ENCODE measurements at places on chromosomes 5 and 9.

DNA sequence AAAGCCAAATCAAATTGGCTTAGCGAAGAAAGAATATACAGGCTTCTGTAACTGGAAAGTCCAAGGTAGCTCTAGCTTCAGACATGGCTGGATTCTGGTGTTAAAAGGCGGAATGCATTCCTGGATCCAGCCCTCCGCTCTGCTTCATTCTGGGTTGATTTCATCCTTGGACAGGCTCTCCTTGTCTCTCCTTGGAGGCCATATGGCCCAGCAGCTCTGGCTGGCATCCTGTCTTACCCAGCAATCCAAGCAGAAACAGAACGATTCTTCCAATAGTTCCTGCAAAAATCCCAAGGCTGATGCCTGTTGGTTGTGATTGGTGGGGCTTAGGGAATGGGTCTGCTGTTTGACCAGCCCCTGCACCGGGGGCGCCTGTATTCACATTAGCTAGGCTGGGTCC lies 37.0 kb upstream of the SAP30L start:
- DNase-seq: no peak

GRCh38 chr9:117375956-117376355 lies 38.9 kb downstream of the ASTN2 start:
- DNase-seq: no peak

DNA sequence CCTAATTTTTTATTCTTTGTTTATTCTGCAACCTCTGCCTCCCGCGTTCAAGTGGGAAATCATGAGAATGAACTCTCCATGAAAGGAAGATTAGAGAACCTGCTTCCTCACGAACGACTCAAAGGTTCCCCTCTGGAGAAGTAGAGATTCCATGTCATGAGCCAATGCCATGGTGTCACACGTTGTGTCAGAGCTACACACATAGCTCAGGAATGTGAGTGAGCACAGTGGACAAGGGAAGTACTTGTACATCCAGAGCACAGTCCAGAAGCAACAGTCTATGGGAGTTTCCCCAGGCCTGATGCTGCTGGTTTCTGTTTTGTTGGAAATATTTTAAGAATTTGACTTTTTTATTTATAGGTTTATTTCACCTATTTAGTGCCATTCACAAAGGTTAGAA lies 26.8 kb upstream of the PPP2CA start:
- no peak for DNase-seq

DNA sequence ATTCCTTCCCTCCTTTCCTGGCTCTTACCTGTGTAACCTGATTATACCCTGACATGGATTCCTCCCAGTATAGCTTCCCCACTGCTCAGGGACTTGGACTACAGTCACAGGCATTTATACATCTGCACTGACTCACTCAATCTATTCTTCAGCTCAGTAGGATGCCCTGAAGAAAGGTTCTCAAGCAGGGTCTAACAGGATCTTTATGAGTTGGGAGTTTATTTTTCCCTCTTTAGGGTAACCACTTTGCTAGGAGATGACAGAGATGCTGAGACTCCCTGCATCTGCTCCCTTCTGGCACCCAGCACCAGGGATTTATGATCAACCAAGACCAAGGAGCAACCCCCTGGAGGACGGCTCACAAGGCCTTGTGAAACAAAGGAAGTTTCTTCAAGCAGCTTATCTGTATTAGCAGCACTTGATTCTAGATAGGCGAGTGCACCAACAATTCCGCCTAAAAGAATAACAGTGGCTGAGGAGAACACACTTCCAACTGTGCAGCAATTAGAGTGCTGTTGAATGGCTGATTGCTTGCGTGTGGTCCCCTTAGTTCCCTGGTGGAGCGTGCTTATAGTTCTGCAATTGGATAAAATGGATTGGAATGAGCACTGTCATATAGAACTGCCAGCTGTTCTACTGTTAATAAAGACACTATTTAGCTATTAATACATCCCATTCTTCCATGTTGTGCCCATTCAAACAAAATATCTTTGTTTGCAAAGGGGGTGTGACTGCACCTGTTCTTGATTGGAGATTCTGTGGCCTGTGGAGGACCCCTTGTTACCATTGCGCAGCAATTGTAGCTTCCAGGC lies 482.6 kb downstream of the ZNF608 start:
- DNase-seq: no peak

DNA sequence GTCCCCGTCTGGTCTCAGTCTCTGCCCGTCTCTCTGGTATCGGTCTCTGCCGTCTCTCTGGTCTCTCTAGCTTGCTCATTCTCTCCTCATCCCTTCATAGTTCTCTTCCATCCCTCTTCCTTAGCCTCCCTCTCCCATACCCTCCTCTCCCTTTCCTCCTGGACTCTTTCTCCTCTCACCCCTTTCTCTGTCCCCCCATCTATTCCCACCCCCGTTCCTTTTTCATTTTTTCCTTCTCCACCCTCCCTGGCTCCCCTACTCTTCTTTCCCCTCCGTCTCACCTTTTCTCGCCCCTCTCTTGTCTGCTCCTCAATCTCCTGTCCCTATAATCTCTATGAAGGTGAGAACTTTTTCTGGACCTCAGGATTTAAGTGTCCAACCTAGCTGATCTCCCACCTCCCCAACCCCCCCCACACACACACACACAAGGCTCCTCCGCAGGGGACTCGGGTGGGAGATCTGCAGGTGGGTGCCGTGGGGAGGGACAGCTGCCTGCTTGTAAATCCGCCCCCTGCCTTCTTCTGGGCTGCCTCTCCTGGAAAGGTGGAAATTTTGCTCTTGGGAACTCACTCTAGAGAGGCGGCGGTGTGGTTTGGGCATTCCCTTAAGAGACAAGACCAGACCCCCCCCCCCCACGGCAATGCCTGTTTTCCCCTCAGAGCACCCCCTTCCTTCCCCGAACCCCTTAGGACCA lies 953 bp downstream of the UBE2QL1 start:
- DNase-seq: no peak

DNA sequence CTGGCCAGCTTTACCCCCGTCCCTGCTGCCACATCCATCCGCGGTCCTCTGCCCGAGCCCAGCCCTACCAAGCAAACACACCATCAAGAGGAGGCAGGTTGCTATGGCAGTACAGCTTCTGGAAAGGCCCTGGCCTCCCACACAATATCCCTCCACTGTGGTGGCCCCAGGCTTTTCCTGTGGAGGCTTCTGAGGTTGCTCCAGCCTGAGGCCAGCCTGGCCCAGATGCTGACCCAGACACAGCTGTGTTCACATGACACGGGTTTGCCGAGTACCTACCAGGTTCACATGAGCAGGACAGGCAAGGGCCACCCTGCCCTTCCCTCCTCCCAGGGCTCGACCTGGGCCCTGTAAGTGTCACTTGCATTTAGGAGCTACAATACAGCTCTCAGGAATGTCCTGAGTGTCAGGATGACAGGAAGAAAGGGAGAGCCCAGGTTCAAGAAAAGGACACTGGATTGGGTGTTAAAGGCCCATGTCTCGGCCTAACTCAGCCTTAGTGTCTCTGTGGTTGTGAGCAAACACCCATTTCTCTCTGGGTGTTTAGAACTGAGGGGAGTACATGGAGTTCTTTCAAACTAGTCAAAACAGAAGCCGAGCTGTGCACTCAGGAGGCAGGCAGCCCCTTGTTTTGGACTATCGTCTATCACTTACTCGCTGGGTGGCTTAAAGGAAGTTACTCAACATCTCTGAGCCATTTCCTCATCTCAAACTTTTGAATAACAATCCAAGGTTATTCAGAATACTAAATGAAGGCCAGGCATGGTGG lies 40.2 kb downstream of the NAIF1 start:
- no peak for DNase-seq

- DNase-seq: no peak
These were observed 85.5 kb upstream of the MARCHF11 start for GRCh38 chr5:16265141-16265540.

DNA sequence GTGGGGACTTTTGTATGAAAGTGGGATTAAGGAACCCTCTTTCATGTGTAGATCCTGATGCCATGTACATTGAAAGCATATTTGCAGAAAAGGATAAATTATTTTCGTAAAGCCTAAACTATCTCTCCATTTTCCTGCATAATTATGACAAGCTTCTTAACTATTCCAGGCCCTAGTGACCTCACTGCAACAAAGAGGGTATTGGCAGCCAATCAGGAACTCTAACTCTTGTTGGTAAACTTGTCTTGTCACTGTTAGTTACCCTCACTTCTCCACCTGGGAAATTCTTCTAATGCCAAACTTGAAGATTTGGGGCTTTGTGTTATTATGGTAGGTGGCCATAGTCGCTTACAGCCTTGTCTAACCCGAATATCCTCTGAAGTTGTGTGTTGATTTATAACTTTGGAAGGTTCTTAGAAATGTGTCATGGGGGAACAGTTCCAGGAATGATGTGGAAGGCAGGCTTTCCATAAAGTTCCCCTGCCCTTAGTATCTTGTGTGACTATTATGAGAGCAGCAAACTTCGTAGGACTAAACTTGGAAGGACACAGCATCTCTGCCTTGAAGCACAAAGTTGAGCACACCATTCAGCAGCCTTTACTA lies 52.5 kb downstream of the IQGAP2 start:
- no peak for DNase-seq

- DNase-seq: no peak
These were observed 136.3 kb downstream of the TTLL11 start for GRCh38 chr9:121956808-121957207.

DNA sequence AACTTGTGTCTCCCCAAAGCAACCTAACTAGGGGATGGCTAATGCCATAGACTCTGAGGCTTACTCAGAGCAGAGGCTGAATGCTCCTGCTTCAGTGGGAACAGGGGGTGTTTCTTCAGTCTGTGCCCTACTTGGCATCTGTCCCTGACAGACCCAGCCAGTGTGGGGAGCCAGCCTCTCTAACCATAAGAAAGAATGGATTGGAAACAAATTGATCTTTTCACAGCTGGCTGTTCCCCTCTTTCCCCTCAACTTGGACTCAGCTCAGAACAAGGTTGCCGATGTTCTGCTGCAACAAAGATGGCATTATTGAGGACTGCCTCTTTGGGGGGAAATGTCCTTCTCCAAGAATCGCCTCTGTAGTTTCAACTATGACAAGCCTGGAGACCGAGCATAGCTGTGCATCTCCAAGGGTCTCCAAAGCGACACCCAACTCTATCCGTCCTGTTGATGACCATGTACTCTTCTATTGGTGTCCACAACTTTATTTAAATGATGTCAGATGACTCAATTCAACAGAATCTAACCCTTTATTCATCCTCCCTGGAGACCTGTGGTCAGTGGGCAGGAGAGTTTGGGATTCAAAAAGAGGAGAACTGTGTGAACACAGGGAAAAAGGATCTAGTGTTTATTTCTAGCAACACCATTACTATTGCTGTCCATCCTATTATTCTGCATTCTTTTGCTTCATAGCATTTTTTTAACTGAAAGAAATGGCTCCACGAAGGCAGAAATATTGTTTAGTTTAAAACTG lies 24.7 kb upstream of the TNC start:
- no peak for DNase-seq

GRCh38 chr5:56154732-56155484 lies 78.2 kb downstream of the ANKRD55 start:
- no peak for DNase-seq

DNA sequence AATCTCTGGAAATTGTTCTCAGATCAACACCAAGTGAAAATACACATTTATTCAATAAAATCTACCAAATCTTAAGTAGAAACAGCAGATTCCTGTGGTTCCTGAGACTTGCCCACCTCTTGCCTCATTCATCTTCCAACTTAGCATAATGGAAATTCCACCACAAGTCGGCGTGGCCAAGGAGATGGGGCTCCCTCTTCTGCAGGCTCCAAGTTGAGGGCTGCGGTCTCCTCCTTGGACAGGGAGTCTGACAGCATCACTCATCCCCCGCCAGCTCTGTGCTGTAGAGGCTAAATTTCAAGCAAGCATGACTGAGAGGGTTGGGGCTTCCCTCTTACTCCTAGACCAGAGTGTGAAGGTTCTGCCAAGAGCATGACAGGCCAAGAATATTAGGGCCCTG lies 273.7 kb downstream of the DIRAS2 start:
- no peak for DNase-seq

DNA sequence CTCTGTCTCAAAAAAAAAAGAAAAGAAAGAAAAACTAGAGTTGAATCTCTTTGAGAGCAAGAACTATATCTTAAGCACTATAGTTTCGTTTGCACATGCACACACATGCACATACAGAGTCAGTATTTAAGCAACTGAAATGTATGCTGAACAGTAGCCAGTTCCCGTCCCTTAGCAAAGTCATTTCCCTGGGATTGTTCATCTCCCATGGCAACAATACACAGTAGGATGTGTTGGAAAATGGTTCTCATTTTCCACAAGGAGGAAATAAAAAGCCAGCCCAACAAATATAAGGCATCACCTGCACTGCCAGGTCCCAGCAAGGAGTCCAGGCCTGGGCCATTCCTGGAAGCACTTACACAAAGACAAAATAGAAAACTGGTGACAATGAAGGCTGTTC lies 4.2 kb upstream of the ZNF346 start:
- no peak for DNase-seq

DNA sequence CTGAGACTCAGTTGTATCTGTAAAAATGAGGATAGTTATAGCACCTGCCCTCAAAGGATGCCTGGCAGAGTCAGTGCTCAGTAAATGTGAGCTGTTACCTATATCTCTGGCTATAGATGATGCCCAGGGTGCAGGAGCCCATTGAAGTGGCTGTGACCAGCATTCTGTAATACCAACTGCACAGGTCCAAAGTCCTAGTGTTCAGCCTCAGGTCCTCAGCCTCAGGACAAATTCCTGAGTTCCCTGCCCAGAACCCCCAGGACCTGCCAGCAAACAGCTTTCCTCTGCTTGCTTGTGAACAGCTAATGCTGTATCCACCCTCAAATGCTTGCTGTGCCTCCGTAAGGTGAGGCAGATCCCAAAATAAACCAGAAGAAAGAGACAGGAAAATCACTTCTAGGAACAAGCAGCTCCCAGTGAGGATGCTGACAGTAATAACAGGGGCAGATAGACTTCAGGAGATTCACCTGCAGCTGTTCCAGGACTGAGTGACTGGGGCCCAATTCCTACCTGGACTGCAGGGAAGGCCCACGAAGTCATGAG lies 80.8 kb downstream of the SIL1 start:
- DNase-seq: no peak

- DNase-seq: no peak
These were observed 500.4 kb downstream of the TUSC1 start for GRCh38 chr9:25177858-25178257.

DNA sequence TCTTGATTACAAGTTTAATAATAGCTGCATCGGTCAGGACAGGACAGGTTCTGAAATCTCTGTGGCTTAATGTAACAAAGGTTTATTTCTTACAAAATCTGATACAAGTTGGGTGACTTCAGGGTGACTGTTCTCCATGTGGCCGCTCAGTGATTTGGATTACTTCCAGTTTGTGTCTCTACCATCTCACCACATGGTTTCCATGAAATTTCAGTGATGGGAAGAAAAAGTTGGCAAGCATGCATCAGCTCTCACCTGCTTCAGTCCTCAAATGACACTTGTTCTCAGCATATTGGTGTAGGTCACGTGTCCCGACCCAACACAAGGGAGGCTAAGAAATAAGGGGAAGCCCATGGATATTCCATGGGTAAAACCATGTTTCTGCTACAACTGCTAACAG lies 7.8 kb upstream of the TMEM268 start:
- no peak for DNase-seq

DNA sequence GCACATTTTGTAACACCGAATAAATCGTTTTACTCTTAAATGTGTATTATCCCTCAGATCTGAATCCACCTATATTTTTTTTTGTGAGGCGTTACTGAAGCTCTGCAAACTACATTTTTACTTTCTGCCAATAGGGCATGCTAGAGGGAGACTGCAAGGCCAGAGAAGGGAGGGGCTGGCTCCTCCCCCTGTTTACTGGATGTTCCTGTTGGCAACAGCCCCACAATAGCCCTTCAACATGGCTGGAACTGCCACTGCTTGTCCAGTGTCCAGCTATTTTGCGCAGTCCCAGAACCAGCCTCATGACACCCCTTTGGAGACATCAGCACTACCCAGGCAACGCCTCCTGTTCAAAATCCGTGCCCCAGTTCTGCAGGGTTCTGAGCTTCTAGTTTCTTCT lies 85.4 kb upstream of the MIER3 start:
- no peak for DNase-seq
